ENCODE measurements at places on chromosomes 6 and 20. TPM values are rescaled to one million over a fixed set of nuclear protein-coding genes. Genes with fewer than 3 reads are reported as not detected.

The TBP gene
- total RNA-seq = 25.6 TPM

The PRSS16 gene
- total RNA-seq = 1.8 TPM

DNA sequence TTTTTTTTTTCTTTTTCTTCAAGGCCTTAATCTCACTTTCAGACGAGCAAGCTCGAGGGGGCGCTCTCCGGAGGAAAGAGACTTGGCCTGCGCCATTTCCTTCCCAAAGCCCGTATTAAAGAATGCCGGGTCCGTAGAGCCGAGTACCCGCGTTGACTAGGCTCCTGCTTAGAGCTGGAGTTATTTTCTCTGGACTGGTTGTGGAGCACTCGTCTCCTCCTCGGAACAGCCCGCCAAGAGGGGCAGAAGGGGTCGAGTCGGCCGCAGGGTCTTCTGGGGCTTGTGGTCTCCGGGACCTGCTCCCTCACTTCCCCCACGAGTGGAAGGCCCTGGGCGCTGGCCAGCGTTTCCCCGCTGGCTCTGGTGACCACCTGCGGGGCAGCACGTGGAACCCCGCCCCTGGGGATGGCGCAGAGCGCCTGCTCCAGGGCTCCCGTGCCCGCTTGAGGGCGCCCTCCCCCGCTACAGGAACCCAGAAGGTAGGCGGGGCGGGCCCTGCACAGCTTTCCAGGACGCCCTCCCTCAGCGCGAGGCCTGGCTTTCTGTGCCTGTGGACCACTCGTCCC, 2.7 kb upstream of the MEI4 start:
- ATAC-seq = peak; percentile 59

DNA sequence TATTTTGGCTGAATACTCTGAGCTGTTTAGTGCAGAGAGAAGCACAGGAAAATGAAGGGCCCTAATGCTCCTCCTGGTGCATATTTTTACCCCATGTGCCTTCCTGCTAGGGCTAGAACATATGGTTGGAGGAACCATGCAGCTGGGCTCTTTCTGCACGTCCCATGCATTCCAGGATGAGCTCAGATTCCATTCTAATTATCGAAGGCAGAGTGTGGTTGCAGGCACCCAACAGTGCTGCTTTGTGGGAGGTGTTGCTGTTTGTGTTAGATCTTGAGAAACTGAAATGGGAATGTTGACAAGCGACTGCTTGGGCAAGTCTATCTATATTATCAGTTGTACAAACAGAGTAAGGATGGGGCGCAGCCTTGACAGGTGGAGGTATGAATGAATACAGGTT, 419.5 kb downstream of the DHX35 start:
- no peak for ATAC-seq

- ATAC-seq = no peak
Observed at GRCh38 chr6:167664678-167665660, 161.7 kb upstream of the AFDN start.
